ENCODE measurements at places on chromosomes 2 and 18.

DNA sequence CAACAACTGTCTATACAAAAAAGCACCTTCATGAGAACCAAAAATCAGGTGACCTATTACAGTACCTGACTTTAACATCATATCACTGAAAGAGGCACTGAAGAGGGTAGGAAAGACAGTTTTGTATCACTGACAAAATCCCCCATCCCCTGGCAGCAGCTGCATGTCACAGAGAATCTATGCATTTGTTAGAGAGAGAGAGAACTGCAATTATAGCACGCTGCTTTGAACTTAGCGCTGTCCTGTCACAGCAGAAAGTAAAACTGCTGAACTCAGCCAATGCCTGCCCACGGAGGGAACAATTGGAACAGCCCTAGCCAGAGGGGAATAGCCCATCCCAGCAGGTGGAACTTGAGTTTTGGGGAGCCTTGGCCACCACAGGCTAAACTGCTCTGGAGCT is 75.1 kb upstream of the NOL4 start:
- no peak for DNase-seq

- DNase-seq, result no peak
Measured at GRCh38 chr18:32803568-32803967, 30.7 kb upstream of the KLHL14 start.

- DNase-seq, result peak; percentile 39
Measured at GRCh38 chr2:198127627-198128026, 323.2 kb downstream of the PLCL1 start.

- DNase-seq, result no peak
Measured at GRCh38 chr2:65358678-65359400, 73.6 kb downstream of the SPRED2 start.

DNA sequence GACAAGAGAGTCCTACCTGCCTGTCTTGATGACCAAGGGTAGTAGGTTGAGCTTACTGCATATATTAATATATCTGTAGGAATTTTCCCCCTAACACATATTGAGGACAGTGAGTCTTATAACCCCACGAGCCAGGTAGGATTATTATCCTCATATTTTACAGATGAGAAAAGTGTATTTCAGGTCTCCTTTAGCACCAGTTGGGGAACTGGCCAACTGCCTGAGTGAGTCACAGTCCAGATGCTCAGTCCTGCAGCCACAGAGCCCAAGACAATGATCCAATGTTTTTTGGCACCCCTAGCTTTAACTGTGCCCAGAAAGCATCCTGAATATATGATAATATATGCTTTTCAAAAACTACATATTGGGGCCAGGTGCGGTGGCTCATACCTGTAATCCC is 30.8 kb upstream of the GLS start:
- no peak for DNase-seq

- no peak for DNase-seq
Measured at GRCh38 chr18:77086656-77087392, 45.8 kb downstream of the MBP start.

DNA sequence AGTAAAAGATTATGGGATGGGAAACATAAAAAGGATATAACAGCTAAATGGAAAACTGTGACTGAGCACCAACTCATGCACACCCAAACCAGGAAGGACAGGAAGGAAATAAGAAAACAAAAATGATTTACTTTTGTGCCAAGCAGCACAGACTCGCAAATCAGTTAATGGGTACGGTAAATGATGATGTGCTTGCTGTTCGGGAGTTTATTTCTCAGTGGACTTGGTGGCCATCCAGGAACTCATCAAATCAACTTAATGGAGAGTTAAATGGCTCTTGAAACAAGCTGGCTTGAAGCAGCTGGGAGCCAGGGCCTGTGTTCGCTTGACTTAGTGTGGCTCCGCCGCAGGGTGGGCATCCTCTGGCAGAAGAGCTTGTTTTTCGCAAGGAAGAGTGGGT is 36.2 kb downstream of the MTCL1 start:
- DNase-seq, result no peak

GRCh38 chr2:76985387-76986136 is 536.6 kb downstream of the LRRTM4 start:
- DNase-seq, result no peak

GRCh38 chr2:8543060-8543382 is 138.8 kb upstream of the ID2 start:
- DNase-seq, result no peak

DNA sequence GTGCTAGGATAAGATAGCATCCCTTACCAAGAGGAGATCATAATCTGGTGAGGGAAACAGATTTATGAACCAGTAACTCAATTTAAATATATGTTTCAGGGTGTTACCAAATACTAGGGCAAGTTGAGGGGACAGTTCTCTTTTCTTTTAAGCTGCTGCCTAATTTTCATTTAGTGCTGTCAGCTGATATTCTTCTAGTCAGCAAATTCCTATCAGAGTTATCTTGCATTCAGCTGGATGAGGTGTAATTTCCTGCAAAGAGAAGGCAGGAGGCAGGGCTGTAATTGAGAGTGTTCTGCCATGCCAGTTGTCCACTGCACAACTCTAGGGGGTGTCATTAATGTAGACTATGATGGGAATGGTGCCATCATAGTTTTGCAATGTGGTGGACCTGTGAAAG is 141.3 kb upstream of the LHCGR start:
- no peak for DNase-seq

DNA sequence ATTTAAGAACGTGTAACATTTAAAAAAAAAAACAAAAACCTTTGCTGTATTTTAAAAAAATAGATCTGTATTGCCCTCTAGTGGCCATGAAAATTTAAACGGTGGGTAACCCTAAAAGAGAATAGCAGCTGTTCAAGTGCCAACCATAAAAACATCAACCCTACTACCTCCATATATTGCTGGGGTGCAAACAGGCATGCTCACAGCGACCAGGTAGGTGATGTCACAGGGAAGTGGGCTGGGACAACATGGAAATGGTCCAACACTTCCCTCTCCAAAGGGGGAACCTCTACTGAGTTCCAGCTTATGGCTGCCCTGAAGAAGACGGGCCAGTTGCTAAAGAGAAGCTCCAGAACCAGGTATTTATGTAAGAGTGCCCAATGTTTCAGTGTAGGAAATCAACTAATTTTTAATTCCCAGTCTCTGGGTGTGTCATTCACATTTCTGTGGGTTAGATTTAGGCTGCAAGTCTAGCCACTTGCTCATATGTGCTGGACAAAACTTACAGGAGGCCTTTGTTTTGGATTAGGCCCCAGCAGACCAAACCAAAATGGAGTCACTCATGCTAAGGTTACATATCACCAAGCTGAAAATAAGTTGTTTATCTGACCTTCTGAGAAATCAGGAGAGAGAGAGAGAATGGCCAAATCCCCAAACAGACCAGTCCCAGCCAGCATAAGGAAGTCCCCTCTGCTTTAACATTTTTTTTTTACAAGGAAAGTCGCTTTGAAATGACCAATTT is 54.5 kb downstream of the SKA1 start:
- no peak for DNase-seq

GRCh38 chr2:175401956-175402469 is 220.5 kb upstream of the ATP5MC3 start:
- no peak for DNase-seq

- DNase-seq, result no peak
Measured at GRCh38 chr2:42935692-42936671, 143.6 kb upstream of the HAAO start.

GRCh38 chr18:12445554-12445953 is 37.8 kb downstream of the PRELID3A start:
- DNase-seq, result no peak

DNA sequence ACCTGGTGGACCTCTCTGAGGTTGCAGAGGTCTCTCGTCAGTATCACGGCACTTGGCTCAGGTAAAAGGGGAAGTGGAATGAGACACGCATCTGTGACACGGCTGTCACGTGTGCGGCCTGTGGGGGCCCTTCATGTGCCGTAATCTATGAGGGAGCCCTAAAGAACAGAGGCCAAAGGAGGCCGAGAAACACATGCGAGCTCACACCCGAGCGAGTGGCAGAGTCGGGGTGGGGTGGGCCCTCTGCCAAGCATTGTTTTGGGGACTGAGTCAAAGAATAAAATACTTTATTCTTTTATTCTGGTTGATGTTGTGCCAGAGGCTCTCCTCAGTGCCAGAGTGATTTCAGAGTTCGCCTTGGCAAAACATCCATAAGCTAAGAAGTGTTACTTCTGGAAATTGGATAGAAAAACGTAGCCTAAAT is 43.3 kb downstream of the PLB1 start:
- DNase-seq, result no peak

DNA sequence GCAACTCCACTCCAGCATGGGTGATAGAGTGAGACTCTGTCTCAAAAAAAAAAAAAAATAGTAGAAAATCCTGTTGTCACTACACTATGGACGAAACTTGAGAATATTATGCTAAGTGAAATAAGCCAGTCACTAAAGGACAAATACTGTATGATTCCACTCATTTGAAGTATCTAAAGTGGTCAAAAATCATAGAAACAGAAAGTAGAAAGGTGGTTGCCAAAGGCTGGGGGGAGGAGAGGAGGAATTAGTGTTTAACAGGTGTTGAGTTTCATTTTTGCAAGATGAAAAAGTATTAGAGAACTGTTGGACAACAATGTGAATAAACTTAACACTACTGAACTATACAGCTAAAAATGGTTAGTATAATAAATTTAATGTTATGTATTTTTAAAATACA is 18.8 kb upstream of the RMP24 start:
- DNase-seq, result no peak

DNA sequence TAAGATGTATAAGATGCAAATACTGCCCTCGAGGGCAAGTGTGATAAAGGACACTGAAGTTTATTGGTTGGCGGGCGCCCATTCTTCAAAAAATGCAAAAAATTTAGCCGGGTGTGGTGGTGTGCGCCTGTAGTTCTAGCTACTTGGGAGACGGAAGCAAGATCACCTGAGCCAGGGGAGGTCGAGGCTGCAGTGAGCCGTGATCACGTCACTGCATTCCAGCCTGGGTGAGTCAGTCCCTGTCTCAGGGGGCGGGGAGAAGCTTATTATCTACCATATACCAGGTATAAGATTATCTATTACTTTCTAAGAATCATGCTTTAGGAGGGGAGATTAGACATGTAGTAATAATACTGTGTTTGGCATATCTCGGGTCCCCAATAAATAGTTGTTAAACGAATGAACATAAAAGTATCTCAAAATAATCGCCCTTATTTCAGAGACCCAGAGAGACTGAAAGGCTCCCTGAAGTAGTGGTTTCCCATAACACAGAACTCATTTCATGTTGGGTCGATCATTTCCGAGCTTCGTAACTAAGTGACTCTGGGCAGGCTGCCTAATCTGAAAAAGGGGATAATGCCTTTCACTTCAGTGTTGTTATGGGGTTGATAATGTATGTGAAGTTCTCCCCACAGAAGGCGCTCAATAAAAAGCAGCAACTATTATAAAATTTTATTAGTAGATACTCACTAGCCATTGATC is 1.2 kb upstream of the SELENOI start:
- no peak for DNase-seq

DNA sequence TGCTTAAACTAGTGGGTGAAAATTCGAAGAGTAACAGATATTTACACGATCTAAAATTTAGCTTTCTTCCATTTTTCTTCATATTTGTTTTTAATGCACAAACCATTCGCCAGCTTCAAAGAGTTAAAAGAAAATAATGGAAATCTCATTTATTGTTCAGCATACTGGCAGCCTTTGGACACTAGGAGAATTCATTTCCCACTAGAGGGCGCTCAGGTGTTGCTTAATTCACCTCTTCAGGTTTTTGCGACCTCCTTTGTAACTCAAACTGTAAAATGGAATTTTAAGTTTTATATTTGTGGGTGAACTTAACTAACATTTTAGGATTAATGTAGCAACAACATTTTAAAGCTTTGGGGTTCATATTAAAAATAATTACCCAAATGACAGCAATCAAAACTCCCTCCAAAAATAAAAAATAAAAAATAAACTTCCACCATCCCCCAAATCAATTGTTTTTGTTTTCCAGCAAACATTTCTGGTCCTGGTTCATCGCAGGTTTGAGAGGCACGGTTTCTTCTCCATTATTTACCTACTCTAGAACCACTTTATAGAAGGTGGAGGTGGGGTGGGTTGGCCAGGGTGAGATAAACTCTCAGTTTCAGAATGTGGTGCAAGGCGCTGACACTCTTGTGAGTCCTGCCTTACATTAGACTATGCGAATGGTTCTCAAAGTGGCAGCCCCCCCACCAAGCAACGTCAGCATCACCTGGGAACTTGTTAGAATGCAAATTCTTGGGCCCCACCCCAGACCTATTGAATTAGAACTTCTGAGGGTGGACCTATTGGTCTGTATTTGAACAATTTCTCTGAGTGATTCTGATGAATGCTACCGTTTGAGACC is 24.7 kb upstream of the PNPT1 start:
- DNase-seq, result peak; percentile 20

DNA sequence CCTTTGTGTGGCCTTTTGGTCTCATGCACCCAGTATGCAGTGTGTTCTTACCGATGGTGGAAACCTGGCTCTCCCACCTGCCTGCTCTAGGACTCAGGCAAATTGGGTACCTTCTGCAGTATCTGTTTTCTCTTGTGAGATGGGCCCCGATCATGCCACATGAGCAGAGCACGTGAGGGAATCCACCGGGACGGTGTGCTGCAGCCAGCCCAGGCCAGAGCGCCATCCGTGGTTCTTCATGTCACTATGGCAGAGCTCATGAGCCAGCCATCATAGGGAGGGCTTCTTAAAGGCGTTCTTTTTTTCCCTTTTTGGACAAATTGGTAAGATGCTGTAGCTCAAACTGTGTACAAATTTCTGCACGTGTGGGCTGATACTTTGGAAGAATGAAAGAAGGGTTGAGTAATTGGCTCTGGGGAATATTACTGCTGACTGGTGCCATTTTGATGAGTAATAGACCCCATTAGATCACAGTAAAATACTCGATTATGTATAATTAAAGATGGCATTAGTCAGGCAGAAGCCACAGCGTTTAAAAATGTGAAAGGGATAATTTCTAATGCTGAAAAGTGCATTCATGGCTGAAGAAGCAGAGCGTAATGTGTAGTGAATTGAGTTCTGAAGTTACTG is 19.2 kb downstream of the SH3RF3 start:
- DNase-seq, result no peak

DNA sequence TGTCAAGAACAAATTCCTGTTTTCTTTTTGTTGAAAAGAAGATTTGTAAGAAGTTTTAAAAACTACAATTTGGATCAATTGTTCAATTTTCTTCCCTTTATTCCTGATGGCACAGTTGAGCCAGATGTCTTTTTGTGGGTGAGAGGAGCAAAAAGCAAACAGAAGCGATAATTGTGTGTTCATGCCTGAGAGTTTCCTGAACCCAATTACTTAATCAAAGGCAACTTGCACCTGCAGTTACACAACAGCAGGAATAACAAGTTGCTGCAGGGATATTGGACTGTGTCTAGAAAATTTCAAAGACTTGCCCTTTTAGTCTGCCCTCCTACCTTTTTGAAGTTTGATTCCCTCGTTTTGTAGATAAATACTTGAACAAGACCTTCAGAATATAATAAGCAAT is 383.6 kb downstream of the DSEL start:
- no peak for DNase-seq

- no peak for DNase-seq
Measured at GRCh38 chr2:237222601-237223041, 136.9 kb downstream of the COPS8 start.

Measured in activated CD4-positive, alpha-beta T cell treated with anti-CD3 and anti-CD28 coated beads, Interleukin-2, amount 50 U/mL, for 1 hour (primary cell).